ENCODE measurements at places on chromosomes 5 and 9.

DNA sequence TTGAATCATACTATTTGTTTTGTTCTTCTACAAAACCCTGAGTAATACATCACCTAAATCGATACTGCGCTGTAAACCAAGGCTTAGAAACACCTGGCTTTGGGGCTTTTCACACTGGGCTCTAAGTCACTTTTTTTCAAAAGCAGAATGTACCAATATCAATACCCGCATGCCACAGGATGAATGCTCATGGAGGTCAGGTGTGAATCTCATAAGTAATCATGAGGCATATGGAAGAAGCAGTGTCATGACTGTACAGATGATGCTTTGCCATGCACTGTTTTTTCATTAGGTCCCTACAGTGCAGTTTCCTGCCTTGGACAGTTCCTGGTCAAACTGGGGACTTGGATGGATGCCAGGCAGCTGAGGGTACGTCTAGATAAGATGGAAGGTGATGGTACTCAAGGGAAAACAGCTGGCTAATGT lies 49.0 kb upstream of the ATG10 start:
- DNase-seq = no peak

- no peak for DNase-seq
Measured at GRCh38 chr5:39485079-39485478, 60.3 kb upstream of the DAB2 start.

DNA sequence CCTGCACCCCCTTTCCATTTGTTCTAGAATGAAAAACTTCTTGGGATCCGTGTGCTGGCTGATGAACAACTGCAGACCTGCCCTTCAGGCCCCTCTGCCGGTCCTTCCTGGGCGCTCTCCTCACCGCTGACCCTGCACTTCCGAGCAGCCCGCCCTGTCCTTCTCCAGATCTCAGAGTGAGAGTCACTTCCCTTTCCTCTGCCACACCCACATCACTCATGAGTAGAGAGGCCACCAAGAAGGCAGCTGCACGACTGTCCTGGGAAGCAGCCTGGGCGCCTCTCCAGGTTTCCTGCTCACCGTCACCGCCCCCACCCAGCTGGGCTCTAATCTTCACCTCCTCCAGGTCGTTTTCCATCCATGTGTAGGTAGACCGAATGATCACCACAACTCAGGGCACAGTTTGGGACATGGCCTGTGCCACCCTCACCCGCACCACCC lies 35.0 kb upstream of the NSMF start:
- no peak for DNase-seq

GRCh38 chr5:50745221-50745910 lies 78.9 kb downstream of the PARP8 start:
- DNase-seq = no peak

GRCh38 chr5:54001976-54002775 lies 308.2 kb downstream of the ARL15 start:
- DNase-seq = no peak

DNA sequence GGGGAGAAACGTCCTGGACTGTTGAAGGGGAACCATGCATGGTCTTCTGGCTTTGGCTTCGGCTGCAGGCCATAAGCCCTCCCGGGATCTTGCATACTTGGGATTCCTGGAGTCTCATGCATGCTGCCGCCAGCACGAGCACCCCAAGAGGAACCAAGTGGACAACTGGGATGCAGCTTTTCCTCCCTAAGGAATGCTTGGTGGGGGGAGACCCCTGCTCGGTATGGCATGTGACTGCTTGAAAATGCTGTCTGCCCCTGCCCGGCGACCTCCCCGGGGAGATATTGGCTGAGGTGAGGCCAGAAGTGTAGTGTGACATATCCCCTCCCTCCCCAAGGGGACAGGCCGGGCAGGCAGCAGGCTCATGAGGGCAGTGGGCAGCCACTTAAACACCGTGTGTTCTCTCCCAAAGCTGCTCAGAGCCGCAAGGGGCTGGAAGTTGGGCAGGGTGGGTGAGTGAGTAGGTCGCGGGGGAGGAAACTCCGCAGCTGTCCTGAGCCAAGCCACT lies 15.7 kb downstream of the TMEM171 start:
- no peak for DNase-seq

- peak; percentile 30 for DNase-seq
Measured at GRCh38 chr9:36559036-36559695, 13.5 kb upstream of the MELK start.

DNA sequence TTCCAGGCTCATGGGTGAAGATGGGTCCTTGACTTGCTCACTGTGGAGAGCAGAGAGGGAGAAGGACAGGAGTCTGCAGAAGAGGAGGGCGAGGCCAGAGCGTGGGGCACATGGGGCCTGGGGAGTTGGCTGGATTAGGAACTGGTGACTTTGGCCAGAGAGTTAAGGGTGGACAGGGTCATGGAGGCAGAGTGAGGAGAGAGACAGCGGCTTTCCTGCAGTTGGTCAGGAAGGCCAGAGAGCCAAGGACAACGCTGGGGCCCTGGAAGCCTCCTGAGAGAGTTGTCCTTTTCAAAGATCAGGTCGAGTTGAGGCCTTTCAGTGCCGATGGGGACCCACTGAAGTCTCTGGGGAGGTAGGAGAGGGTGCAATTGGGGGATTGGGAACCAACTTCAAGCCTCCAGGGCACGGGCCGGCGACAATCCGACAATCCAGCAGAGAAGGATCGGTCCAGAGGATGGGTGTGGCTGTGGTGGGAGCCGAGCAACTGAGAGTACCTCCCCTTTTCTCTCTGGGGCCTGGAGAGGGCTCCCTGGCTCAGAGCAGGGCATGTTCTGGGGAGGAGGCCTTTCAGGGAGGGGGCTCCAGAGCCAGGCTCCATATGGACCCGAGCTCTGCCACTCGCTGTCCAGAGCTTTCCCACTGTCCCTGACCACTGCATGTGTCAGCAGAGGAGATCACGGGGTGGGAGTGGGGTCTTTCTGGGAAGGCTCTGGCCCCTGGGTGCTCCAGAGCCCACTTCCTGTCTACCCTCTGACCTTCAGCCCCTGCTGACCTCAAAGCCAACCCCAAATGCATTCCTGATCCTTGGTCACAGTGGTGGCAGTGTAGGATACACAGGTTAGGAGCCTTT lies 7.5 kb upstream of the PHYHD1 start:
- DNase-seq = no peak

DNA sequence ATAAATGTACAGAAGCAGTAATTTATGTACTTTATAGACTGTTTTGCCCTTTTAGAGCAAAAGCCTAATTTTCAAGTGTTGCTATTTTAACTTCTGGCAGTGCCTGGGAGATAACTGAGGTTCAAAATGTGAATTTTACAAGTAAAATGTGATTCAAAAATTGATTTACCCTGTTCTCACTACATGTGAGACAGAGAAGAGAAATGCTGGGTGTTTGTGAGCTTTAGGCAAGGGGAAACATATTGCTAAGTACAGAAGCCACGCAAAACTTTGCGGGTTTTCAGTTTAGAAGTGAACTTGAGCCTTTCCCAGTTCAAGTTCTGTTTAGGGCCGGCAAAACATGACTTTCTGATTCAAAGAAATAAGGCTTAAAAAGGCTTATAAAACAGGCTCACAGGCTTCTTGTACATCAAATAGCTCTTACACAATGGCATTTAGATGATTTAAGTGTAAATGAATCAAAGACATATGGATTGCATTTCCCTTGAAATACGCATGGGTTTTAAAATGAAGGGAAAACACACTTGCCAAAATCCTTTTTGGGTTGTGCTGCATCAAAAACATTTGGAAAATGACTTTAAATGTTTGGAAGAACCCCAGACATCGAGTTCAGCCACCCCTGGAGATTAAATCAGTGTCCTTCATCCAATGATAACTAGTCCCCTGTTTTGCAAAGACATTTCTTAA lies 370.8 kb upstream of the MEF2C start:
- no peak for DNase-seq

DNA sequence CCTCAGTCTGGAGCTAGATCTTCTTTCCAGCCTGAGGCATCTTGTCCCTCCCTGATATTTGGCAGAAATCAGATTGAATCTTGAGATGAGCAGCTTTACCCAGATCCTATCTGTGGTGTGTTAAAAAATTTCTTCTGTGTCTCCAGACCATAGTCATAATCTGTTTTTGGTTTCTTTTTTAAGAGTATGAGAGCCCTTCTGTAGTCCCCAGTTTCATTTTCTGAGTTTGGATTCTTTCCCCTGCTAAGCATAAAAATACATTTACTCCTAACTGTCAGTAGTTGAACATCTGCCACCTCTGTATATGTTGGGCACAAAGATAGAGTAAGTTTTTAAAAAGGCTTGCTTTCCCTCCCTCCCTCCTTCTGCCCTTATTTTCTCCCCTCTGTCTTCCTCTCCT lies 137.7 kb downstream of the CNTLN start:
- no peak for DNase-seq

GRCh38 chr9:4297151-4297785 lies 2.6 kb downstream of the GLIS3 start:
- DNase-seq = peak; percentile 73

- DNase-seq = peak; percentile 73
Measured at GRCh38 chr5:68251804-68252522, 36.4 kb downstream of the PIK3R1 start.

DNA sequence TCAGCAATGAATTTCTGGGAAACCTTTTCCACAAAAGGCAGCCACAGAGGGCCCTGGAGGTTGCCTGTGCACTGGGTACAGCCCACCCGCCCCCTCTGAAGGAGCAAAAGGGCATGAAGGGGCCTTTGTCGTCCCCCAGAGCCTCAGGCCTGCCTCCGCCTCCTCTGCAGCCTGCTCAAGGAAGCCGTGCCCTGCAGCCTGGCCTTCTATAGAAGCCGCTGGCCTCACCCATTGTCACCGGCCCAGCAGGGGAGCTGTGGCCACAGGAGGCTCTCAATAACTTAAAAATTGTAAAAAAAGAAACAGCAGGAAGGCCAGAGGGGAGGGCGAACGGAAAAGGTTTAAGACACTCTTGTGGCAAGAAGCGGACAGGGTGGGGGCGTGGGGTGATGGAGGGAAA lies 213.3 kb downstream of the IRX2 start:
- DNase-seq = no peak

GRCh38 chr9:107715740-107716139 lies 226.2 kb upstream of the KLF4 start:
- no peak for DNase-seq

- DNase-seq = peak; percentile 14
Measured at GRCh38 chr5:141825791-141826560, 52.2 kb downstream of the PCDH1 start.

- peak; percentile 70 for DNase-seq
Measured at GRCh38 chr9:72592502-72593403, 71.3 kb downstream of the TMC1 start.

DNA sequence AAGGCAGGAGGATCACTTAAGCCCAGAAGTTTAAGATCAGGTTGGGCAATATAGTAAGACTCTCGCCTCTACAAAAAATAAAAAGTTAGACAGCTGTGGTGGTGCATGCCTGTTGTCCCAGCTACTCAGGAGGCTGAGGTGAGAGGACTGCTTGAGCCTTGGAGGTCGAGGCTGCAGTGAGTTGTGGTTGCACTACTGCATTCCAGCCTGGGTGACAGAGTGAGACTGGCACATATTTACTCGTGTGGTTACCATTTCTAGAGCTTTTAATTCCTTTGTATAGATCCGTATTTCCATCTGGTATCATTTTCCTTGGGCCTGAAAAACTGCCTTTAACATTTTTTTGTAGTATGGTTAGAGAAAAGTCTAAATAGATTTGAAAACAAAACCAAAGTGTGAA lies 7.8 kb downstream of the IL6ST start:
- DNase-seq = no peak

DNA sequence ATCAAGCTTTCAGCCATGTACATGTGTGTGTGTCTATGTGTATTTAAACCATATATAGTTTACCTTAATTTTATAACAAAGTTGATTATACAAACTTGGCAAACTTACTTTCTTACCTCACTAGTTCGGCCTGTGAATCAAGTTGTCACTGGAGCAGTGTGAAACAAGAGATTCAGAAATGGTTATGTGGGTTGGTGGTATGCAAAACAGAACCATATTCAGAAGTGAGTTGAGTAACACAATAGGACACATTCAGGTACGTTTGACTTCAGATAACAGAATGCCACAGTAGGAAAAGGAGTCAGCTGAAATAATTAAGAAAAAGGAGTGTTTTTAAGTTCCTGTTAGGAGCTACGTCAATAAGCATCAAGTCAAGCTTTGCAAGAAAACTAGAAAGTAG lies 21.5 kb downstream of the XPA start:
- no peak for DNase-seq

DNA sequence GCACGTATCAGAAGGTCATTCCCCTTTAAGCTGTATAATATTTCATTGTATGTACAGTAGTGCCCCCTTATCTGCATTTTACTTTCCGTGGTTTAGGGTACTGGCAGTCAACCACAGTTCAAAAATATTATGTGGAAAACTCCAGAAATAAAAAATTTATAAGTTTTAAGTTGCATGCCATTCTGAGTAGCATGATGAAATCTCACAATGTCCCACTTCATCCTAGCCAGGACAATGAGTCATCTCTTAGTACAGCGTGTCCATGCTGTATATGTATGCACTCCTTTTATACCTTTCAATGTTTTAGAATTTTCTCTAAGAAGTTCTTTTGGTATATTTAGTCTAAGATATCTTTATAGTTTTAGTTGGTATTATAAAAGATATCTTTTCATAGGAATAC lies 115.0 kb upstream of the HAND1 start:
- peak; percentile 55 for DNase-seq

- no peak for DNase-seq
Measured at GRCh38 chr5:67588389-67588788, 391.8 kb upstream of the CD180 start.

DNA sequence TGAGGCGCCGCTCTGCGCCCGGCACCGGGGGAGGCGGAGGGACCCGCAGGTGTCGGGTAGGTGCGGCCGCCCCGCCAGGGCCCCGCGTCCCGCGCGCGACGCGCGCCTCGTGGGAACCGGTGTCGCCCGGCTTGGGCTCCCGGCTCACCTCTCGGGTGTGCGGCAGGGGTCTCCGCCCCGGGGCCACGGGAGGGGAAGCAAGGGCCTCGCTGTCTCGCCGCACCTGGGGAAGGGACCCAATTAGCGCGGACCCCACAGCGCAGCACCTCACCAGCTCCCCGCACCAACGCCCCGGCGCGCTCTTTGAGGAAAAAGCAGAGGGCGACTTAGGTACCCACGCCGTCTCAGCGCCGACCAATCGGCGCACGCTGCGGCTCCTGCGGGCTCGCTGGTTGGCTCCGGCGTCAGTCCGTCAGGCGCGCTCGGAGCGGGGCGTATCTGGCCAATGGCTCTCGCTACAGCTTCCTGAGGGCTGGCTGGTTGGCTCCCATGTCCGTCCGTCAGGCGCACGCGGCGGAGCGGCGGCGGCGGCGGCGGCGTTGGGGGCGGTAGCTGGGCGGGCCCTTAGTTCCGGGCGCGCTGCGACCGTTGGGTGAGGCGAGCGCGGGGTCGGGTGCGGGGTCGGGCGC lies at the start of gene TRAF2:
TSS of gene TRAF2 (plus strand) at position 567 of the 629 bp plus-strand sequence. CDS start 12,225 bp downstream, outside the sequence.
- peak; percentile 100 for DNase-seq

- no peak for DNase-seq
Measured at GRCh38 chr5:8751971-8752370, 793.9 kb downstream of the SEMA5A start.

DNA sequence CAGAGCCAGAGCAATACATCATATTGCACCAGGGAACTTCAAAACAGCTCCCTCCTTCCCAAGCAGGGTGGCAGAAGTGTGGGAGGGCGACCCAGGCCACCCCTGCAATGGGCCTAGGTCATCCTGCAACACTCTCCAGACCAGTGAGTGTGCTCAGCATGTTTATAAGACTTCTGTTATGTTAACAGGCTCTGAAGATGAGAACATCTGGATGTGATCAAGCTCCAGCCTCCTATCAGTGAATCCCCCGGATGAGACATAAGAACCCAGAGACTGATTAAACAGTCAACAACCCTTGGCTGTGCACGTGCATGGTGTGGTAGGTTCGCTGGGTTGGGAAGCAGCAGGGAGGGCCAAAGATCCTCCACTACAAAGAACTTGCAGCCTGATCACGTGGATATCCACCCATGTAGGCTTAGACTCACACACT lies 63.3 kb downstream of the ABCA1 start:
- DNase-seq = no peak
